ENCODE measurements at places on chromosomes 1 and 21.

DNA sequence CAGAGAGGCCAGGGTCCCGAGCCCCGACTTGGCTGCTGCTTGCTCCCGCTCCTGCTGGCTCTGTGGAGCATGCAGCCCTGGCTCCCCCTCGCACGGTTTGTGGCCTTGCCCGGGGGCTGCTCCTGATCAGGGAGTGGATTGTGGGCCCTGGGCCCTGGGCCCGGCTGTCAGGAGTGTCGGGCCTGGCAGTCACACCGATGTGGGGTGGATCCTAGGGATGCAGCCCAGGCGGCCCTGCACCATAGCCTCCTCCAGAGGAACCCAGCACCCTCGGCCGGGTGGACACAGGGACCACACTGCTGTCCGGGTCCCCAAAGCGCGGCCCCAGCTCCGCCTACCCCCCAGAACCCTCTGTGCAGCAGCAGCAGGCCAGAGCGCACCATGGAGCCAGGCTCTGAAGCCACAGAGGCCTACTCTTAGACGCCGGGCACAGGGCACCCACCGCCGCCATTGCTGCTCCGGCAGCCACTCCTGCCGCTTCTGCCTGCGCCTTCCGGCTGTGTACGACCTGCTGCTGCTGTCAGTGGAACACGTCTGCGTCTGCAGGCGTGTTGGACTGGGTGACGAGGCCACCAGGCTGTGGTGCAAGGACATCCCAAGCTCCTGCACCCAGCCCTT is 9.4 kb downstream of the SLX9 start:
- DNase-seq: no peak

GRCh38 chr1:14947421-14947820 is 206.1 kb upstream of the TMEM51 start:
- DNase-seq: no peak

DNA sequence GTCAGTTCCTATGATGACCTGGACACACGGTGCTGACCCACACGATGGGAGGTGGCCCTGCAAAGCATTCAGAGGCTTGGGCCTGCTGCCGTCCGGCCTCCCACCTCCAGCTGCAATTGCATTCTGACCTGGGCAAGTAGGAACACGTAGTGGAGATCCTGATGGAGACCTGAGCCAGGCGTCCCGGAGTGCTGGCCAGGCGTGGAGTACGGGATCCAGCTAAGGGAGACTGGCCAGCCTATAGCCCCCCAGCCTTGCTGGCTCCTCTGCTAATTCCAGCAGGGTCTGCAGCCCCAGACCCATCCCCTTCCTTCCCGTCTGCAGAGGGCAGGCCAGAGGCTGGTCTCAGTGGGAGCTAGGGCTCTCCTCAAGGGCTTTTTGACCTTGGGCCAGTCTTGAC is 11.2 kb downstream of the CD46 start:
- no peak for DNase-seq

DNA sequence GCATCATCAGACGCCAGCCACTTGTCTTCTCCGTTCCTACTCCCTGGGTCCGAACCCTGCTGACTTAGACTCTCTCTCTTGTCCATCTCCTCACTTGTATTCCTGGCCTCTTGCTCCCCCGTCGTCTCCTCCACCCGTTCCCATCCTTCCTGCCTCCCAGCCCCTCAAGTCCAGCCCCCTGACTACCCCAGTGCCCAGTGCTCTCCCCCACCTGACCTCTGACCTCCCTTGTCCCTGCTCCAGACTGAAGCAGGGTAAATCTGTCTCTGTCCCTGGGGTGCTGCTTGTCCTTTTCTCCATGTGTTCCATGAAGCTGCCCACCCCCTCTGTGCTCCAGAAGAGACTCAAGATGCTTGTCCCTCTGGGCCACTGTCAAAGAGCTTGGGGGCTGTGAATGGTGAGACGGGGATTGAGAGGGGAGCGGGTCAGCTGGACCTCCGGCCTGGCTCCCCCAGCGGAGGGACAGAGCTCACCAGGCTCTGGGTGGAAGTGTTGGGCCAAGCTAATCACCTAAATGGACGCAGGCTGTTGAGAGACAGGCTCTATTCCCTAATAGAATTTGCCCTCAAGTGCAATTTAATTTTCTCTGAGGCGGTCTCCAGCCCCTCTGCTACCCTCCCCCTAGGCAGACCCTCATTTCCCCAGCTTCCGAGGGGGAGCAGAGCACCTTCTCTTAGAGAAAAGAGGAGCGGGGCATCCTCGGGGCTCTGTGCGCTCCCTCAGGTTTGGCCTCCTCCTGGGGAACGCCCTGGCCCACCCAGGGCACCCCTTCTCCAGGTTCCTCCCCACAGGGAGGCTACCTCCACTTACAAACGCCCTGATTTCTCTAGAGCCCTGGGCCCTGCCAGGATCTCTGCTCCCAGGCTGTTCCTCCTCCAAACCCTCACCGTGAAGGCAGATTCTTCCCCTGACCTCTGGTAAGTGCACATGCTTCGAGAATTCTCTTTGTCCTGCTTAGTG is 11.0 kb upstream of the LHX4 start:
- no peak for DNase-seq

DNA sequence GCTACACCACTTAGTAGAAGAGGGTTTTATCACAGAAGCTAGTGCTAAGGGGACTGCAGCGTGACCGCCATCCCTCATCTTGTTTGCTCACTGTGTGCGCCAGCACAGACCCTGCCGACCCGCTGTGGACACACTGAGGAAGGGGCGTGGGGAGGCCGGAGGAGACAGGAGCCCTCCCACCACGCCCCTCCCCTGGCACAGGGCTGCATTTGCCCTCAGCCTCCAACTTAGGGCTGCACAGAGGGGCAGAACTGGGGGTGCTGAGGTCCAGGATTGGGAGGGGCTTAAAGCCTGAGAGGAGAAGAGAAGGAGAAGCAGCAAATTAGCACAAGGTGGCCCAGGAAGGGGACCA is 37.2 kb downstream of the RRP1 start:
- DNase-seq: no peak

DNA sequence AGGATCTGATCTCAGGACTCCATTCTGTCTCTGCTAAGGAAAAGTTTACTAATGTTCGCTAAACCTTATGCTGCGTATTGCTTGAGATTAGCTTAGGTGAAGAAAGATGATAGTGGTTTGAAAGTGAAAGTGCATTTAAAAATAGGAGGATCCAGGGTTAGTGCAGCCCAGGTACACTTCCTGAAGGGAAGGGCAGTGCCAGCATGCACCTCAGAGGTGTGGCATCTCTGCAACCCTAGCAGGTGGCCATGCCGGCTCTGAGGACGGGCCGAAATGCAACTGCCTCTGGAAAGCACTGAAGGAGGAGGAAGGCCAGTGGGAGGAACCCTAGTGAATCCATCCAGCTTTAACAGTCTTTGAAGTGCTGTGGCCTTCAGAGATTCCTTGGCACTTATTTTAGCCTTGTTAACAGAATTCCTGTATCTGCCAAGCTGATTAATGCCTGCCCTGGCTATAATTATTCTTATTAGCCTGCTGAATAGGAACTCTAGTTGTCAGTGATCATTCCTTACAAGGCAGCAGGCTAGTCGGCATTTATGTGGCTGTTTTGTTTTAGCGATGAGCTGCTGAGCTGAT is 5.5 kb downstream of the PTGFRN start:
- no peak for DNase-seq

GRCh38 chr21:14482165-14482564 is 64.0 kb downstream of the SAMSN1 start:
- DNase-seq: no peak

GRCh38 chr1:161721738-161722343 is 497 bp downstream of the FCRLB start:
- DNase-seq: no peak

DNA sequence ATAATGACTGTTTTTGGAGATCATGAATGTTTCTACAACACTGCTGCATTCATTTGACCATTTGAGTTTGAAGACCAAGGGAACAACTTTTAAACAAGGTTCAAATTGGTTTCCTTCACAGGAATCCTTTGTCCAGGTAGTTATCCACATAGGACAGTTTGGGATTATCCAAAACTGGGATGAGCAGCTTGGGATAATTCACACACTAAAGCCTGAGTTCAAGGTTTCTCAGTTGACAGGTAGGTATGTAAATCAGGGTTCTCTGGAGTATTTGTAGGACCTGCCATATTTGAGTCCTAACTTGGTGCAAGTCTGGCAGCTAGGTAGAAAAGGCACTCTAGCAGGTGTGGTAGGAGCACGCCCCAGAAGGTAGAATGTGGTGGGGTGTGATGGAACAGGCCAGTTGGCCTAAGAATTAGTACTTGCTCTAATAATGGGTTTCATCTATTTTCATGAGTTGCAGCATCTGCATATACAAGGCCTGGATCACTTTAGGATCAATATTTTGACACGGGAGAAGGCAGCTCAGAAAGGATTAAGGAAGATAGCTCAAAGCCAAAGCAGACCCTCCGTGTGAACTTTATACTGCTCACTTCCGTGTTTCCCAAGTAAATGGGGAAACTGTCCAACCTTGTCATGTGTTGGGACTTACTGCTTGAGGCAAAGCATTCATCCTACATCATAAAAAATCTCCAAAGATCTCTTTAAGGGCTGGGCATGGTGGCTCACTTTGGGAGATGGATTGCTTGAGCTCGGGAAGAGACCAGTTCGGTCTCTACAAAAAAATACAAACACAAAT is 14.1 kb upstream of the RAB42 start:
- no peak for DNase-seq

GRCh38 chr1:87392248-87393192 is 63.8 kb downstream of the LMO4 start:
- DNase-seq: no peak

- no peak for DNase-seq
Observed at GRCh38 chr1:183457449-183457848, 14.8 kb upstream of the SMG7 start.

- no peak for DNase-seq
Observed at GRCh38 chr21:33011462-33011861, 14.3 kb upstream of the OLIG2 start.

GRCh38 chr1:225933072-225933471 is 7.9 kb downstream of the LEFTY2 start:
- no peak for DNase-seq

DNA sequence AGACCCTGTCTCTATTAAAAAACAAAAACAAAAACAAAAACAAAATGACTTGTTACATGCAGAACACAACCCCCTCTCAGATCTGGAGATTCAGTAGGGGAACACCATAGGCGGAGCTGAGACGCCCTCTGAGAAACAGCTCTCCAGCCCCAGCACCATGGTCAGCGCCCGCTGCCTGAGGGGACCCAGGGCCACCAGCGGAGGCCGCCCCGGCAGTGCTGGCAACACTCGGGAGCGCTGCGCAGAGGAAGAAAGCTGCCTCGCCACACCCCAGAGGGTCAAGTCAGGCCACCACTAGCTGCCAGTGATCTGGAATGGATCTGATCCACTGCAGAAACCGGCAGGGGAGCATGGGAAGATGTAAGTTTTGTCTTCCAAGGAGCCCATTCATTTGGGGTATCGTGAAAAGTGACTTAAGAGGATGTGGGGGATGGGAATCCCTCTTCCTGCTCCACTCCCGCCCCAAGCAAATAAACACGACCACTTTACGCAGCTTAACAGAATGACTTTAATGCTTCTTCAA is 3.1 kb downstream of the ACTA1 start:
- DNase-seq: peak; percentile 46

- DNase-seq: peak; percentile 59
Observed at GRCh38 chr1:169427081-169427641, at the start of gene CCDC181. Gene CCDC181, minus strand, starts transcription at chr1:169427474. Its CDS starts 2,547 bp downstream, at chr1:169424927.

DNA sequence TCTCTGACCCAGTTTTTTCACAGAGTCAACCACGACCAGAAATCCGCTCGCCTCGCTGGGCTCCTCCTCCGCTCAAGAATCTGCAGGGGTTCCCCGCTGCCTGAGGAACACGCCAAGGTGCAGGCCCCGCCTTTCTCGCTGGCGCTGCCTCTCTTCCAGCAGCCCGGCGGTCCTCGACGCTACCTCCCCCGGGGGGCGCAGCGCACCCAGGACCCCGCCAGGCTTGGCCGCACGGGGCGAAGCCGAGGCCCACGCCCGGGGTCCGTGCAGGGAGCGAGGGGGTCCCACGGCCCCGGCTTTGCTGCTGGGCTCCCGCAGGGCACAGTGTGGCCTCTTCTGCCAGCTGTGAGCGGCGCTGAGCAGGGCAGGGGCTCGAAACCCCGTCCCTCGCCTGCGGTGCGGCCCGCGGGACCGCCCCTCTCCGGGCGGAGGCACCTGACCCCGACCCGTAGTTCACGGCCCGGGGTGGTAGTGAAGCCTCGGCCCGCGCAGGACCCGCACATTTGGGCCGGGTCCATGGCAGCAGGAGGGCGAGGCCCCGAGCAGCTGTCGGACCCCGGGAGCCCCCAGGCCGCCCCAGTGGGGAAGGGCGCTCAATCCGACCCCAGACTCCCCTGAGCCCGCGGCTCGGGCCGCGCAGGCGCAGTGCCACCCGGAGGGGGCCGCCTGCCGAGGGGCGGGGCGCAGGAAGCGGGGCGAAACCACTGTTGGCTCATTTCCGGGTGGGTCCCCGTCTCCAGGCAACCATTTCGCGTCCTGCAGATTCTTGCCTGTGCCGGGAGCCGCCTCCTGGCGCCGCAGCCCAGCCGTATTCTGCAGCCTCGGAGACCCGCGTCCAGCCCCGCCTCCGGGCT is 10.0 kb upstream of the MMEL1 start:
- peak; percentile 94 for DNase-seq

- no peak for DNase-seq
Observed at GRCh38 chr1:41935226-41935625, 16.5 kb upstream of the HIVEP3 start.

DNA sequence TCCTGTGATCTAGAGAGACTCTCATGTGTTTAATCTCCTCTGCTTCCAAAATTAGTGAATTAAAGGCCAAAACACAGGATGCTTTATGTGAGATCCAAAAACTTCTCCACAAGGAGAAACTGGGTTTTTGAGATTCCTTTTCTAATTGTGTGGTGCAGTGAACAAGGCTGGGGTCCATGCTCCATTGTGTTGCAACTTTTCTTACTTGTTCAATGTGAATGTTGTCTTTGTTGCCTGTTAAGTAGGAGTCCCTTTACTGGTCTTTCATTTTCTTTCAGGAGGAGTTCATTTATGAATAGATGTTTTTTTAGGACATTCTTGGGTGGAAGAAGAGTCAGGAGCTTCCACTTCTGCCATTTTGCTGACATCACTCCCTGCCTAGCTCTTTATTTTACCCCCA is 40.6 kb upstream of the CFHR3 start:
- DNase-seq: no peak

DNA sequence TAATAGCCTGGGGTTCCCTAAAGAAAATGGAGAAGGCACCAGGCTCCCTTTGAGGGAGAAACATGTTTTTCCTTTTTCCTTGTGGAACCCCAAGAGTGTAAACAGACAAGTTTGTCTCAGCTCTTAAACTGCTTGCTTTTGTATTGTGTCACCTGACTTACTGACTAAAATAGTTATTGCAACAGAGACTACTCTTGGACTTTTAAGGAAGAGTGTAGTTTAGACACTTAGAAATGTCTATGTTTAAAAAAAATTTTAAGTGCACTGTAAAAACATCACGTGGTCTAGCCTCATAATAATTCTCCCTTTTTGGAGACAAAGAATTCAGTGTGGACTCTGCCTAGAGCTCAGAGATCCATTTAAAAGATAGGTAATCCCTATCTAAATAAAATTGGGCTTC is 141.1 kb downstream of the TRIM33 start:
- no peak for DNase-seq

GRCh38 chr1:116759636-116760035 is 5.4 kb downstream of the CD2 start:
- DNase-seq: no peak

All from activated CD8-positive, alpha-beta memory T cell treated with anti-CD3 and anti-CD28 coated beads, Interleukin-2, amount 50 U/mL, for 4 hours (primary cell).